ENCODE measurements at places on chromosomes 2 and 18.

DNA sequence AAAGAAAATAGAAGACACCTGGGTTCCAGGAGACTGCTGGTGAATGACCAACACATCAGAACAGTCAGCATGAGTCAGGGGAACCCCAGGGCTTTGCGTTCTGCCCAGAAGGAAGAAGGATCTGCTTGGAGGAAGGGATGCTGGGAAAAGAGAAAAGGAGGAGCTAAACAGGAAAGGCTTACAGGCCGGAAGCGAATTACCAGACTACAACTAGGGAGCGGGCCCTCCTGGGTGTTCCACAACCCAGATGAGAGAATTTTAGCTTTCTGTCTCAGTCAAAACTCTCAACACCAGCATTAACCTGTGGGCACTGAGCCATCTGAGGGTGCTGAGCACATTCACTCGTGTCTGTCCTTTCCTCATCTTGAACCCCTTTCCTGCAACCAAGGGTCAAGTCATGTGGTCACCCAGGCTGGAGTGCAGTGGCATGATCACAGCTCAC lies 19.2 kb downstream of the CDC42EP3 start:
- DNase-seq = no peak

GRCh38 chr2:43158259-43158880 lies 68.0 kb downstream of the ZFP36L2 start:
- DNase-seq = no peak

DNA sequence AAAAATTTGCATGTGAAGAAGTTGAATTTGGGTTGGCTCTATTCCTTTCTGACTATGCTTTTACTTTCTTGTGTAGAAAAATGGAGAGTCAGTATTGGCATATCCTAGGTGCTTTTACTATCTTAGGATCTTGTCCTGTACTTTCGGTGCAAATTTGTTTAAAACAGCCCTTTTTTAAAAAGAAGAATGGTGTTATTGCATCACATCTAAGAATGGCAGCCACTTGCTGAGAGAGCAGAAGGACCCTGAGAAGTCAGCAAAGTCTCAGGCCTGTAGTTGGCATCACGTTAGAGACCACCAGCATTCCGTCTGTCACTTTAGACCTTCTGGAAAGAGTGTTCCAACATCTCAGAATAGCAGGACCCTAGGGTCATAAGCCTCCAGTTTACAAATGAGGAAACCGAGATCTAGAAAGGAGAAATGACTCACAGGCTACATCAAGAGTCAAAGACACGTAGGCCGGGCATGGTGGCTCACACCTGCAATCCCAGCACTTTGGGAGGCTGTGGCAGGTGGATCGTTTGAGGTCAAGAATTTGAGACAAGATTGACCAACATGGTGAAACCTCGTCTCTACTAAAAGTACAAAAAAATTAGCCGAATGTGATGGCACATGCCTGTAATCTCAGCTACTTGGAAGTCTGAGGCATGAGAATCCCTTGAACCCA lies 42.5 kb downstream of the SPATS2L start:
- no peak for DNase-seq

- DNase-seq = no peak
Measured at GRCh38 chr2:2763351-2764000, 432.4 kb upstream of the MYT1L start.

Measured in CD4-positive, alpha-beta T cell treated with Interleukin-17A for 1 hour (primary cell).